B cell (primary cell): ENCODE measurements at places on chromosomes 6 and 20.

DNA sequence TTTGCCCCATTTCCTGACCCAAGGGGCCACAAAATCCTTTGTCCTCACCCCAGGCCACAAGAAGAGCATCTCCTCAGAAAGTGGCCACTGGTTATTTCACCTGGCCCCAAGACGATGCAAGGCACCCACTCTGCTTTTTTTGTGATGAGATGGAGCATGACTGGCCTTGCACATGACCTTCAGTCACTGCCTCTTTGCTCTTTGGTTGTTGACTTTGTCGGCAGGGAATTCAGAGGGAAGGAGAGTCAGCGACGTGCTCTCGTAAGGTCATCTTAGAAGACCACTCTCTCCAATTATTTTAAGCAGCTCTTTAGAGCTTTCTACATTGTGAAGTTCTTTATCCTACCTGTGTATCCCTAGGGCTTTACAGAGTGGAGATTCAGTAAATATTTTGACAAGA, 306.7 kb downstream of the PLCB1 start:
- DNase-seq, result no peak

- no peak for DNase-seq
These were observed 527.5 kb upstream of the ID4 start for GRCh38 chr6:19309661-19310060.

DNA sequence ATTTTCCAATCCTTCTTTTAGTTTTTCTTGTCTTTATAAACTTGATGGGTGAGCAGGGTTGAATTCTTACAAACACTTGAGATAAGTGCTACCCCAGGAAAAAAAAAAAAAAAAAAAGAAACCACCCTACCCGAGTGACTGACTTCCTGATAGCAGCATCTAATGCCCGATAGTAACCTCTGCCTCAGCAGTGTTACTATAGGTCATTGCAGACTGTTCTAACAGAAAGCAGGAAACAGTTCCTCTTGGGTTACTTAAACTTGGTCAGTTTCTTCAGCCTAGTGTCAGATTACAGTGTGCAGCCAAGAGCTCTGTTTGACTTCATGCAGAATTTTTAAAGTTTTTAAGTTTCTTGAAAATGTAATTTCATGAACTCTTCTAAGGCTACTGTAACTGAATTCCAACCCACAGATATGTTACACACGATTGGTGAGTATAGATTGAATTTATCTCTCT, 2.1 kb downstream of the MYLIP start:
- peak; percentile 86 for DNase-seq

DNA sequence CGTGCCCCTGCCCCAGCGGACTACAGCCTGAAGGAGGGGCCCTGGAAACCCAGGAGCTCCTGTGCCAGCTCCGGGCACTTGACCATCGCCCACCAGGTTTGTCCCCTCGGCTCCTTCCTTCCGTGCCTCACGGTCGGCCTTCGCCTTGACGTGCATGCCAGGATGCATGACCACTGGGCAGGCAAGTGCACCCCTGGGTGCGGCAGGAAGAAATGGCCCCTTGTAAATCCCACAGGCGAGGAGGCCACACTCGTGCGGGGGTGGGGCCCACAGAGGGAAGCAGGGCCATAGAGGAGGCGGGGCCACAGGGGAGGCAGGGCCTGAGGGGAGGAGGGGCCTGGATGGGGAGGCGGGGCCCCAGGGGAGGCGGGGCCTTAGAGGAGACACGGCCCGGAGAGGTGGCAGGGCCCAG, 81.7 kb downstream of the YTHDF1 start:
- no peak for DNase-seq

GRCh38 chr6:56230976-56231566, 16.3 kb downstream of the COL21A1 start:
- no peak for DNase-seq

- no peak for DNase-seq
These were observed 108.1 kb upstream of the TIAM2 start for GRCh38 chr6:154887051-154887450.
